ENCODE measurements at places on chromosomes 5 and 9.

GRCh38 chr9:13480693-13481092 is 201.2 kb upstream of the MPDZ start:
- no peak for DNase-seq

DNA sequence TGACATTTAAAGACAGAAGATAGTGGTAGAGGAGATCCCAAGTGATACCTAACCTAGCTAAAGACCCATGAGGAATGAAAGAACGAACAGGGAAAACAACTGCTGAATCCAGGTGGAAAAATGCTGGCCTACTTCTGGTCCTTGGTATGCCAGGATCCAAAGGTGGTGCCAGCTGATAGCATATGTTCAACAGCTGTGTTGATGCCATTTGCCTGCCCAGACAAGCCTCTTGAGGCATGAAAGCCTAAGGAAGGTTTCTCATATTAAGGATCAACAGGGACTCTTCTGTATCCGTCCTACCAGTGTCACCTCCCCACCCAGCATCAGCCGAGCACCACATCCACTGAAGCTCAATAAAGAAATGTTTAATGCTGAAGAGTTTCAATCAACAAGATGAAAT is 225.7 kb upstream of the DMRT1 start:
- no peak for DNase-seq

DNA sequence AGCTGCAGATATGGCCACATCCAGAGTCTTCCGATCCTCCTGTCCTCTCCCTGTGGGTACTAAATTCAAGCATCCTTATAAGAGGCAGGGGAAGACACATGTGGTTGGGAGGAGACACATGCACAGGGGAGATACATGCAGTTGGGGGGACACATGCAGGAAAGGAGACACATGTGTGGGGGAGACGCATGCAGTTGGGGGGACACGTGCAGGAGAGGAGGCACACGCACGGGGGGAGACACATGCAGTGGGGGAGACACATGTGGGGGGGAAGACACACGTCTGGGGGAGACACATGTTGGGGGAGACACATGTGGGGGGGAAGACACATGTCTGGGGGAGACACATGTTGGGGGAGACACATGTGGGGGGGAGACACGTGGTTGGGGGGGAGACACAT is 21.2 kb upstream of the OLFM1 start:
- no peak for DNase-seq

DNA sequence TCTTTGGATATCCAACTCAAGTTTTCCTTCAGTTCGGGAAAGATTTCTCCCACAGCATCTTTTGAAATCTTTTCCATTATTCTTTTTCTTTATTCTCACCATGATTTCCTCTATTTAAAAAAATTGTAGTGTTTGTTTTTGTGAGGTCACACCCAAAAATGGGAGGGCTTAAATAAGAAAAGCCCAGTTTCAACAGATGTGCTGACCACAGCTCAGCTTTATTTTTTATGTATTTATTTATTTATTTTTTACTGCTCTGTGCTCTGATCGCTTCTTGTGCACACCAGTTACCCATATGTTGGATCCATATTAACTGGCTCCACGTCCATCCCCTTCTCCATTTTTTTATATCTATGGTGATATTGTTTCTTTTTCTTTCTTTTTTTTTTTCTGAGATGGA is 20.3 kb downstream of the GFPT2 start:
- no peak for DNase-seq

- no peak for DNase-seq
These were observed 90.6 kb downstream of the FANCC start for GRCh38 chr9:95226921-95227320.

GRCh38 chr5:38985909-38986452 is 88.2 kb downstream of the RICTOR start:
- DNase-seq, result no peak

- DNase-seq, result no peak
These were observed 32.1 kb downstream of the USP20 start for GRCh38 chr9:129867136-129868022.

- peak; percentile 33 for DNase-seq
These were observed 25.0 kb upstream of the CEP78 start for GRCh38 chr9:78210841-78211301.

- DNase-seq, result no peak
These were observed 16.7 kb downstream of the WHRN start for GRCh38 chr9:114488398-114489129.

DNA sequence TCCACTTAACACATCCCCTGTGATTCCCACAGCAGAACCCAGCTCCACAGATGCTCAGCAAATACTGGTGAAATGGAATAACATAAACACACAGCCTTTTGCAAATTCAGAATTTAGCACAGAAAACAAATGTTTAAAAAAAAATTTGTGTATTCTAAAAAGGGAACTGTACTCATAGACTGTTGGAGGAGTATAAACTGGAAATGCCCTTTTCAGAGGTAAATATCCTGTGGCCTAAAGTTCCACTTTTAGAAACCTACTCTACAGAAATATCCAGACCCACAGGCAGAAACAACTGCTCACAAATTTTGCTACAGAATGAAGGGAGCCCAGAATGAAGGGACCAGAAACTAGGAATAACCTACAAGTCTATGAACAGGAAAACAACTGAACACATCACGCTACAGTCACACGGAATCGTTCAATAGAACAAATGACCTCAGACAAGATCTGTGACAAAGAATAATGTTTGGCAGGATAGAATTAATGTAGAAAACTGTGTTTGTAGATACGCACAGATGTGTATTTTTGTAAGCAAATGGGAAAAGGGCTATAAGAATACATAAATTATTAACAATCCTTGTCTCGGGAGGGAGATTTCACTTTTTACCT is 78.5 kb downstream of the SHB start:
- no peak for DNase-seq

DNA sequence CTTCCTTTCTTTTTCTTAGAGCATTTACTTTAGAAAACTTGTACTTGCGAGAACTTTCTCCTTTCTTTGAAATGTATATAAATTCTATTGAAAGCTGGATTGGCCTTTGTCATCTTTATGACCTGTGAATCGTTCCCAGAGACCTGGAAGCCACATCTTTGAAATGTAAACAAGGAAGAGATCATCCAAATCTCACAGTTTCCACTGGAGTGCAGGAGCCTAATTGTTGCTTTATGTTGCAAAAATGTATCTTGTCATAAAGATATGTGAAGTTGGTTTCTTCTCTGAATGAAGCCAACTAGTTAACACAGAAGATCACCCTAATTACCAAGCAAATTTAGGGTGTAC is 1101.8 kb downstream of the TAF11L14 start:
- no peak for DNase-seq

DNA sequence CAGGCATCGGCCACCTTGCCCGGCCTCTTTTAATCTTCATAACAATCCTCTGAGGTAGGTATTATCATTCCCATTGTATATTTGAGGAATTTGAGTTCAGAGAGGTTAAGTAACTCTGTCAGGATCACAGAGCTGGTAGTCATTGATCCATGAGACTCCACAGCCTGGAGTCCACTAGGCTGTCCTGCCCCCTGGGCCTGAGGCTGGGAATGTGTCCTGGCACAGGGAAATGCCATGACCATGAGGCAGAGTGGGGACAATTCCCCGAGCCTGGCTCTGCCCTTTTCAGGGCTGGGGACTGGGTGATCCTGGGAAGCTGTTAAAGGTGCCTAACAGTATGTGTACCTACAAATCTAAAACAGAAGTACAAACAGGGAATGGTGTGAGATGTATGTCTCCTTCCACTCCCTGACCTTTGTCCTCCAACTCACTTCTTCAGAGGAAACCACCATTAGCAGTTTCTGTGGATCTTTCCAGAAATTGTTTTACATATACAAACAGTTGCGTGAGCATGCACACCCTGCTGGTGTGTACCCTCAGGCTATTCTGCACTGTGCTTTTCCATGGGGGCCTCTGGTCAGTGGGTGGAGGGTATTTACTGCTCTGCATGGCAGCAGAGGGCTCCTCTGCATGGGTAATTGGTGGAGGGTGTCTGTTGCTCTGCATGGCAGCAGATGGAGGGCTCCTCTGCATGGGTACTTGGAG is 53.8 kb downstream of the NDST1 start:
- no peak for DNase-seq

GRCh38 chr5:133323494-133324457 is 272.0 kb downstream of the HSPA4 start:
- DNase-seq, result no peak

- peak; percentile 6 for DNase-seq
These were observed 778 bp upstream of the PPP6C start for GRCh38 chr9:125190361-125190801.

DNA sequence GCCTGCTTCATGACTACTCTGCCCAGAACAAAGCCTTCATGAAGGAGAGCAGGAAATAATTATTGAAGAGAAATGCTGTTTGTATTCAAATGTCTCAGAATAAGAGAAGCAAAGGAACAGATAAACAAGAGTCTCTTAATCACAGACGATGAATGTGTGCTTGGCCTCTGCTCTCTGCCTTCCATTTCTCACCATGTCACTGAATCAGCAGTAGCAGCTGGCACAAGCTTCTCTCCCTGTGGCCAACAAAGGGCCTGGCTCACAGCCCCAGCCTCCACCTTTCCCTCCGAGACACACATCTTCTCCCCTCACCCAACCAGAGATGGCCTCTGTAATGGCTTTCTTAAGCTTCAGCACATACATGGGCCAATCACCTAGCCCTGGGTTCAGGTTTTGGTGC is 128.1 kb upstream of the SLIT3 start:
- DNase-seq, result no peak

DNA sequence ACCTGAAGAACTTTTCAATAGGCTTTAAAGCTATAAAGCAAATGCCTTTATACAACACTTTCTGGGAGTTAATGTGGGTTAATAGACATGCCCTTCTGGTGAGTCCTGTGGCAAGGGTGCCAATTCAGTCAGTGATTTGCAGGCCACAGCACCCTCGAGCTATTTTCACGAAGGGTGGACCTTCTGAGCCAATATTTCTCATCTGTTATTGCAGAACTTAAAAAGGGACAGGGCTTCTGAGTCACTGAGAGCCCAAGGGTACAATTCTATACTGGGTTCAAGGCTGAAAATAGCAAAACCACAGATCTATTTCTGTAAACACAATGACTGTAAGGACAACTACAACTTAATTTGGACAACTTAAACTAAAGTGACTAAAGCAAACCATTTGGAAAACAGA is 92.8 kb downstream of the GABRG2 start:
- no peak for DNase-seq

GRCh38 chr5:136382791-136383190 is 17.4 kb upstream of the TRPC7 start:
- no peak for DNase-seq

GRCh38 chr5:133051061-133051541 is 712 bp upstream of the HSPA4 start:
- DNase-seq, result no peak

DNA sequence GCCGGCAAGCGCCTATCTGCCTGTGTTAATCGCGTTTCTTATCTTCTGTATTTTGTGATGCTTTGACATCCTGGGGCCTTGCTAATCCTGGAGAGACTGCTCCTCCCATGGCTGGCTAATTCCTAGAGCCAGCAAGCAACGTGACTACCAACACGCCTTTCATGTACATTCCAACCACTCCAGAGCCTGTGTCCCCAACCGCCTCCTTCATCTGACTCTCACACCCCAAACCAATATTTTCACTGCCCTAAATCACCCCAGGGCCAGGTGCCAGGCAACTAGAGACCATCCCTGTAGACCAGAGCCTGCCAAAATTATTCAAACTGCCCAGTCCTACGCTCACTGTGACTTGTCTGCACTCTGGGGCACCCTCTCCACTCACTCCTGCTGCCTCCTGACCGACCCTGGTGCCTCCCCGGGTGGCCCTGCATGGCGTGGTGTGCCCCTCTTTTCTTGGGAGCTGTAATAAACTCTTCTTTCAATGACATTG is 50.5 kb upstream of the COL5A1 start:
- DNase-seq, result no peak

GRCh38 chr5:165325221-165325620 is 1819.8 kb downstream of the MAT2B start:
- DNase-seq, result no peak

GRCh38 chr9:133505186-133505830 is 19.5 kb downstream of the MYMK start:
- no peak for DNase-seq

- DNase-seq, result no peak
These were observed 62.9 kb downstream of the ZNF354C start for GRCh38 chr5:179123109-179123426.

DNA sequence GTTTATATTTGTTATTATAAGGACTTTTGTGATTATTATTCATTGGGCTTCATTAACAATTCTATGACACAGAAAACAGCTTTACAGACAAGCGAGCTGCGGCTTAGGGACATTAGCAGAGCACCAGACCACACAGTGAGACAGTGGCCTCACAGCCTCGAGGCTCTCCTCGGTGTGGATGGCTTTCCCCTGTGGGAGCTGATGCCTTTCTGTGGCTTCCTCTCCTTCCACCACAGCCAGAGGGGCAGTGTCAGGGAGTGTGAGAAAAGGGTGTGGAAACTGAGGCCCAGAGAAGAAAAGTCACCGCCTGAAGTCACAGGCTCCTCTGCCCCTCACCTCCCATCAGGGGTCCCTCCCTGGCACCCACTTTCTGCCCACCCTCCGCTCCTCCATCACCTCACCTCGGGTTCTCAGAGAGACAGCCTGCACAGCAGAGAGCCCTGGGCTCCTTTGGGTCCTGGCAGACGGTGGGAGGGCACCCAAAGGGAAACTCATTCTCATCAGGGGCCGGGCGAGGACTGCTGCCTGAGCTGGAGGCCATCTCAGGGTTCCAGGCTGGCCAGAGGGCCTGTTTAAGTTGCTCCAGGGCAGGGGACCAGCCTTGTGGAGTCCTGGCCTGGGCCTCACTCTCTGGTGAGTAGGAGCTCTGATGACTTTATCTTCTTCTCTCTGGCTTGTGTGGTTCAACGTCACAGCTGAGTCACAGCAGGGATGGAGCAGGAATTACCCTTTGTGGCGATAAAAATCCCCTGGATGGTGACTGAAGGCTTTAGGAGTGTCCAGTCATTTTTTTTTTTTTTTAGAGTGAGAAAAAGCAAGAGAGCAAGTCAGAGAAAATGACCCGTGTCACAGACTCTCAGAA is 830 bp downstream of the TRAF1 start:
- peak; percentile 86 for DNase-seq

DNA sequence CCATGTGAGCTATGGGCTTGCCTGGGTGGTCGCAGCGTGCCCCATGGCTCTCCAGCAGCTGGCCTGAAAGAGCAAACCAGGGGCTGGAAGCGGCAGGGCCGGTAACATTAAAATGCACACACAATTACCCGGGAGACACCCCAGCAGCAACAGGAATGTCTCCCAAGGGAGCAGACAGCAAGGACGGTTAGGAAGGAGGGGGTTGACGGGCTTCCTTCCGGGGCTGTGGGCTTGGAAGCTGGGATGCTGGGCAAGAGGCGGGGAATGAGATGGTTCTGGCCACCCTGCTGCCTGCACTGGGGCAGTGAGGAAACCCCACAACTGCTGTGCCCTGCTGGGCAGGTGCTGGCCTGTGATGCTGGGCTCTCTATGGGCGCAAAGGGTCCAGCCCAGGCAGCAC is 71.8 kb upstream of the ADAMTS2 start:
- DNase-seq, result no peak

- DNase-seq, result no peak
These were observed 37.7 kb downstream of the FAM13B start for GRCh38 chr5:137995077-137995748.

- DNase-seq, result no peak
These were observed 26.1 kb downstream of the HMGCR start for GRCh38 chr5:75363111-75363510.

All from CD4-positive, alpha-beta T cell treated with Interleukin-2 at 100 ng/mL for 4 hours (primary cell).